ENCODE measurements at places on chromosomes 7 and 10.

DNA sequence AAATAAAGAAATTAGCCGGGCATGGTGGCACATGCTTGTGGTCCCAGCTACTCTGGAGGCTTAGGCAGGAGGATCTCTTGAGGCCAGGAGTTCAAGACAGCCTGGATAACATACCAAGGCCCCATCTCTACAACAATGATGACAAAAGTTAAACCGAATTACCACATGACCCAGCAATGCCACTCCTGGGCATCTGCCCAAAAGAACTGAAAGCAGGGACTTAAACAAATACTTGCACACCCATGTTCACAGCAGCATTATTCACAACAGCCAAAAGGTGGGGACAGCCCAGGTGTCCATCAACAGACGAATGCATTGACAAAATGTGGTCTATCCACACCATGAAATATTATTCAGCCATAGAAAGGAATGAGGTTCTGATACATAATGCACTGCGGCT lies 83.9 kb downstream of the HIP1 start:
- no peak for DNase-seq

DNA sequence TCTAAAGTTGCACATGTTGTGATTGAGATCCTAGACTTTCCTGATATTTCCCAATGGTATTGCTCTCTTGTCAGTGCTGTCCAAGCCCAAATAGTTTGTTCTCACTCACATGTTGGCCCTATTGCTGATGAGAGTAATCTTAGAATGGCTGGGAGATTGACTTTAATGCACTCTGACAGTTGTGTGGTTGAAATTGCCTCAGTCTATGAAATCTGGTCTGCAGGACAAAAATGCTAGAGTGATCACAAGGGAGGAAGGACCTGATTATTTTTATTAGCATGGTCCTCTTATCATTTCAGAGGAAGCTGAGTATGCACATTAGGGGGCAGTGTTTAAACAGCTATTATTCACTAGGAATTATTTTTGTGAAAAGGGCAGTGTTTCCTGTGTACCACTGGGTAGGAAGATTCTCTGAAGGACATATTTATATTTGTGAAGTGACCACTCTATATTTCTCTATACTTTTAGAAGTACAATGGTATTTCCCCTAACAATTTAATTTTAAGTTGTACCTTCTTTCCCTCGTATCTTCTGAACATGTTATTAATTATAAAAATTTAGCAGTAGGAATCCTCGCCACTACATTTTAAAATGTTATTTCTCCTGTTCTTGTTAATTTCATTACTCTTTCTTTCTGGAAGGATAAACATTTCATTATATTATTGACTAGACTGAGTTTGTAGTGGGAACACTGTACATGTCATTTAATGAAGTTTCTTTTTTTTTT lies 64.4 kb downstream of the SUGCT start:
- DNase-seq, result no peak

GRCh38 chr10:120429395-120429794 lies 27.6 kb upstream of the PLPP4 start:
- no peak for DNase-seq

- DNase-seq, result no peak
Measured at GRCh38 chr10:44201656-44202055, 183.2 kb downstream of the CXCL12 start.

DNA sequence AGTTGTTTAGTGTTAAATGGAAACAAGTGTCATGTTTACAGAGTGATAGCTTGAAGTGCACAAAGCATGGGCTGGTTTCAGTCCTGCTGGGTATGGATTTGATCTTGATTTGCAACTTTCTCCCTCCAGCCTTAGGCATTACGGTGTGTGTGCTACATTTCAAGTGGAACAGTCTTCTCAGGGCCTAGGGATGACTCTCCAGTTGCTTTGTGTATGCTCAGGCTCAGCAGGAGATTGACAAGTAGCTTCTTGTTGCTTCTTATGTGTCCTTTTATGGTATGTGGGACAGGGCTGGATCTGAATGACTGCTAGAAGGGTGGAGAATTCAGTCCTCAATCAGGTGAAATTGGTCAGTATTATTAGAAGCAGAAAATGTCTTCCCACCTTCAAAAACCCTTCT lies 51.3 kb upstream of the PLEKHA1 start:
- DNase-seq, result no peak

- DNase-seq, result no peak
Measured at GRCh38 chr7:128931190-128931798, 6.4 kb upstream of the IRF5 start.

GRCh38 chr7:116706668-116707126 lies 34.7 kb downstream of the MET start:
- no peak for DNase-seq

DNA sequence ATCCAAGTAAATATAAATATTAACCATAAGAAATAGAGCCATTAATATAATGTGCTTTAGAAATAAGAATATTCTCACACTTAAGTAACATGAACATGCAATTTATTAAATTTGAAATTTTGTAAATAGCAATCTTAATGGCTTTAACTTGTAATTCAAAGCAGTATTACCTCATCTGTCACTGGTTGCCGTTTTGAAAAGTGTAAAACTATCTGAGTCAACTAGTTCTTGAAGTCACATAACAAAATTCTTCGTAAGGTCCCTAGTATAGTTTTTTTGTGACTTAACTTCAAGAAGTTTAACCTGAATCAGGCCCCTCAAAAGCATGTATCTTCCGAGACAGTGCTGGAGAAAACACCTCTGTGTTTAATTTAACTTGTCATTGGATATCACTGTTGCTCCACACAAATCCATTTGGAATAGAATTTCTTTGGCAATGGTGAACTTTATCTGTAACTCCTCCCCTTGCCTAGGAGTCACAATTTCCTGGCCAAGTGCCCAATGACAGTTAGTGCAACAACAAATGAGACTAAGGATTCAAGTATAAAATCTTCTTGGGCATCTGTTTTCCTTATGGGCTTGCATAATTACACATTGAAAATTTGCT lies 47.1 kb downstream of the NT5C2 start:
- no peak for DNase-seq
